Stimulated activated CD4-positive, alpha-beta T cell treated with anti-CD3 and anti-CD28 coated beads, Interleukin-1b, Interleukin-23, amount 100 ng/mL, for 48 hours (primary cell): ENCODE measurements at places on chromosomes 2 and 18.

DNA sequence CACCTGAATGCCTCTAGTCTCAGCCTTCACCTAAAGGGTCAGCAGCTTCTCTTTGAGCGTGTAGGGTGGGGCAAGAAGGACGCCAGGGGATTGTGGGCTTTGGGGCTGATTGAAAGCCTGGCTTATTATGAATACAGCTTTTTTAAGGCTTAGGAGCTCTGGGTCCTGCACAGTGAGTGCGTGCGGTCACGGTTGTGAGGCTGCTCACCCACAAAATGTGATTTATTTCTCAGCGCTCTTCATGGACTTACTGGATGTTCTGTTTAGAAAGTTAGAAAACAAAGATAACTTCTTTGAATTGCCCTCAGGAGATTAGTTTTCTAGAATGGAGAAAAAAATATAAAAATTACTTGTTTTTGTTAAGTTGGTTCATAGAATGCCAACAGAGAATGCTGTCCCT, 37.5 kb downstream of the HK2 start:
- DNase-seq, result no peak

GRCh38 chr18:35444636-35445035, 53.1 kb downstream of the INO80C start:
- no peak for DNase-seq

DNA sequence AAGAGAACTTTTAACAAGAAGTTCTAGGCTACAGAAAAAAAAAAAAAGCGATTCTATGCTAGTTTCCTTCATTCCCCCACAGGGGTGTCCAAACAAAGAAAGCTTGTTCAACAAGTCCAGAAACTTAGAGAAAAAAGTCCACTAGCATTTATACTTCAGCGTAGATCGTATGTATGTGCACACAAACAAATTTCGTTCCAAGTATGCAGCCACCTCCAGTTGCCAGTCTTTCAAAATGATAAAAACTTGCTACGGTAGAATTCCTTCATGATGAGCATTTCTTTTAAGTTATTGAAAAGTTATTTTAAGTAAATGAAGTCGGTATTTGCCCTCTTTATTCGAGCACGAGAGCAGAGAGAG, 3.7 kb upstream of the OTX1 start:
- DNase-seq, result no peak

DNA sequence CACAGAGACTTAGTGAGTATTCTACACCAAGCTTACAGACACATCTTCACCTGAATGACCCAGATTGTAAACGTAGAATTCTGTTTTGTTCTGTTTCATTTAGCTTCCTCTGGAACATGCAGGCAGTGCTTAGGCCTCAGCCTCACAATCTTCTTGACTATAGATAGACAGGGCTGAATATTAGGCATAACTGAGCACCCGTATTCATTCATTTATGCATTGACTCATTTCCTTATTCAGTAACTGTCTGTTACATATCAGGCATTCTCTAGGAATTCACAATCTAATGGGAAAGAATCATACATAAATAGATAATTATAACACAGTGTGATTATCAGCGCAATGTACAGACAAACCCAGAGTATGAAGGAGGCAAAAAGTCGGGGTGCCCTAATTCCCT, 124.9 kb upstream of the ETAA1 start:
- DNase-seq, result no peak

- DNase-seq, result no peak
Observed at GRCh38 chr2:219736209-219736608, 108.8 kb downstream of the SLC4A3 start.
